Stimulated activated CD8-positive, alpha-beta memory T cell treated with anti-CD3 and anti-CD28 coated beads, Interleukin-4, amount 100 ng/mL, for 4 hours (primary cell): ENCODE measurements at places on chromosomes 1 and 21.

GRCh38 chr21:27673581-27673980 is 706.7 kb upstream of the ADAMTS5 start:
- no peak for DNase-seq

- DNase-seq: no peak
Observed at GRCh38 chr1:36706416-36706815, 223.7 kb upstream of the CSF3R start.

- DNase-seq: no peak
Observed at GRCh38 chr1:112165375-112165774, 175.9 kb upstream of the KCND3 start.

DNA sequence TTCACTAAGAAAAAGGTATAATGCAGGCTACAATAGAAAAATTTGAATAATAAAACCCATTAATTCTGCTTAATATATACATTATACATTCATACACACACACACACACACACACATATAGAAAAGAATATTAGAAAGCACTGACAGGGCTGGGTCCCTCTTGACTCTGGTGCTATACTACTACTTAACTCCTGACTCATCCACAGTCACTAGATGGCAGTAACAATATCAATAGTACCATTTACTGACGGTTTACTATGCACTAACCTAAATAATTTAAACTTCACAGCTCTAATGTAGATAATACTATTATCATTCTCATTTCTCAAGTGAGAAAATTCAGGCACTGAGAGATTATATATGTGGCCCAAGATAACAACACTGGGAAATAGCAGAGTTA is 87.5 kb downstream of the COP1 start:
- DNase-seq: no peak

DNA sequence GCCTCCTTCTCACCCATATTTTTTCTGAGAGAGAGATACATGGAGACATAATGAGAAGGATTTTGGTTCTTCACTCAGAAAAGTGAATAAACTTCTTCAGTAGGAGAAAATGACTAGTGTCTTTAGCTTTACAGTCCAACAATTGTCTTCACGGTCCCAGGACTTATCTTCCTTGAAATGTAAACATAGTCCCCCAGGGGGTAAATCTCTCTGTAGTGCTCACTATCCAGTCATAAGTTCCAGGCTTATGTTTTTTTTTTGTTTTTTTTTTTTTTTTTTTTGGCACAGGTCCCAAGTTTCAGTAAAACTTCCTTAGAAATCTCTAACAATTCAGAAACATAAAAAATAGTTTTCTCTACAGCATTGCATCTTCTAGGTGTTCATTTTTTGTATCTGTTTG is 890.2 kb upstream of the B3GALT2 start:
- no peak for DNase-seq

DNA sequence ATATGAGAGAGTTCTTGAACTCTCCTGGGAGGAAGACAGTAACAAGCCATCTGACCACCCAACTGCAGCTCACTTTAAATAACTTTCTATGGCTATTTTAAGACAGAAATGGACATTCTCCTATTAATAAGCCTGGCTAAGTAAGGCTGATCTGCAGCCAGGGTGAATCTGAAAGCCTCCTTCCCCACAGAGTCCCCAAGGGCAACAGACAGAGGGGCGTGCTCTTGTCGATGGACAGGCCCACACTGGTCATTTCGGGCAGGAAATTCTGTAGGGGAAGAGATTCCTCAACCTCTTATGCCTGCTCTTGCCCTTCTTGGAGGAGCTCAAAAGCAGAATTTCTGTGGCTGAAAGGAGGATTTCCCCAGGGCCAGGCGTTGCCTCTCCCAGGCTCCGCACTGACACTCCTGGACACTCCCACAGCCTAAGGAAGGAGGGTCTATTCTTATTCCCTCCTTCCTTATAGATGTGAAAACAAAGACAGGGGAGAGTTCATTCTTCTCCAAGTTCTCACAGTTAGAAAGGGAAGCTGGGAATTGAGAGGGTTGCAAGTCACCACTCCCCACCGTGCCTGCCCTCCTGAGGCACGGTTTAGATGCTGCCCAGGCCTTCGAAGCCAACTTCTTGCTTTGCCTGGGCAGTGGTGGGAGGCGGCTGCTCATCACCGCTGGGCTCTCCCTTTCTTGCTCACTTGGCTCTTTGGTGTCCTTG is 17.9 kb upstream of the KANK4 start:
- DNase-seq: no peak

- DNase-seq: no peak
Observed at GRCh38 chr1:1889847-1890505, 911 bp downstream of the GNB1 start.

GRCh38 chr1:31723828-31724359 is 20.1 kb upstream of the COL16A1 start:
- DNase-seq: no peak

- no peak for DNase-seq
Observed at GRCh38 chr1:228768355-228769000, 33.2 kb downstream of the RHOU start.

- DNase-seq: no peak
Observed at GRCh38 chr1:225882694-225883615, 775 bp upstream of the TMEM63A start.

- DNase-seq: no peak
Observed at GRCh38 chr1:212486619-212486975, 53.9 kb downstream of the NENF start.

DNA sequence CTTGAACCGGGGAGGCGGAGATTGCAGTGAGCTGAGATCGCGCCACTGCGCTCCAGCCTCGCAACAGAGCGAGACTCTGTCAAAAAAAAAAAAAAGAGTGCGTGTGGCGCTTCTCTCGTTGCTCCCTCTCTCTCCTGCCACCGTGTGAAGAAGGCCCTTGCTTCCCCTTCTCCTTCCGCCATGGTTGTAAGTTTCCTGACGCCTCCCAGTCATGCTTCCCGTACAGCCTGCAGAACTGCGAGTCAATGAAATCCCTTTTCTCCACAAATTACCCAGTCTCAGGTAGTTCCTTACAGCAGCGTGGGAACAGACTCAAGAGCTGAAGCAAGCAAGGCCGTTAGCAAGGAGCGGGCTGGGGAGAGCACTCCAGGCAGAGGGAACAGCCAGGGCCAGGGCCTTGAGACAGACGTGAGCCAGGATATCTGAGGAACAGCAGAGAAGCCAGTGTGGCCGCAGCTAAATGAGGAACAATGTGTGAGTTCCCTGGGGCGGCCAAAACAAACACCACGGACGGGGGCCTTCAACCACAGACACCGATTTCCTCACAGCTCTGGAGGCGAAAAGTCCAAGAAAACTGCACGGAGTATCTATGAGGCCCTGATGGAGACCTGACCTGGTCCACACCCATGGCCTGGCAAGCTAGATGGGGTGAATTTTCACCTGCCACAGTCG is 54.2 kb upstream of the ETS2 start:
- no peak for DNase-seq

DNA sequence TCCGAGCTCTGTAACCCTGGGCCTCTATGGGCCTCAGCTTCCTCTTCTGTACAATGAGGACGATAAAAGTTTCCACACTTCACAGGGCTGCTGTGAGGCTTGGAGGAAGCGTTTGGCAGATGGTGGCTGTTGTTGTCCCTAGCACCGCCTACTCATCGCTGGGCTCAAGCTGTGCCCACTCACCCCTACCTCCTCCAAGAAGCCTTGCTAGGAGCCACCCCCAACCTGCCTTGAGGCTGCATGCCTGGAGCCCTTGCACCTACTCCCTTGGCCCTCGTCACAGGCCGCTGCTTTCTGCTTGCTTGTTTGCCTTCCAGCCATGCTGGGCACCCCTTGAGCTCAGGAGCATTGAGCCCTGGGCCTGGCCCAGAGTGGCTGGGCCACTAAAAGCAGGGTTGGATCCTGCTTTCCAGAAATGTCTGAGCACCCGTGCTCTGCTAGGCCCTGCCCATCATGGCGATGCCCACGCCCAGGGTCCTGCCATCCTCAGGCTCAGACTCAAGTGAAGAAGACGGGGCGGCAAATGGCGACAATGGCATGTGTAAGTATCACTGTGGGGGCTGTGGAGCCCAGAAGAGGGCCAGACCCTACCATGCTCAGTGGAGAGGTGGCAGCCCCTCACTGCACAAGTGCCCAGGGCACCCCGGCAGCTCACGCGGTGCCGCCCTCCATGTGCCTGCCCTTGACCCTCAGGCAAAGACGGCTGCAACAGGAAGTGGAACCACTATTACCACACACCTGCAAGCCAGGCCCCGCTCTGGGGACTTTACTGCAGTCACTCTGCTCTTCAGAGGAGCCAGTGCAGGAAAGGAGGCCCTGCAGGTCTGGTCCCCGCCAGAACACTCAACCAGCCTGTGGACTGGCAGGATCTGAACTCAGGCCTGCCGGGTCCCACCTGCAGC is 9.5 kb downstream of the SH3BGRL3 start:
- DNase-seq: no peak

- no peak for DNase-seq
Observed at GRCh38 chr1:85578321-85579295, 2.0 kb upstream of the CCN1 start.

- no peak for DNase-seq
Observed at GRCh38 chr1:23101887-23102286, 66.8 kb downstream of the LUZP1 start.

- no peak for DNase-seq
Observed at GRCh38 chr1:164272156-164272555, 286.8 kb upstream of the PBX1 start.

GRCh38 chr21:18443085-18443484 is 39.5 kb upstream of the TMPRSS15 start:
- no peak for DNase-seq

DNA sequence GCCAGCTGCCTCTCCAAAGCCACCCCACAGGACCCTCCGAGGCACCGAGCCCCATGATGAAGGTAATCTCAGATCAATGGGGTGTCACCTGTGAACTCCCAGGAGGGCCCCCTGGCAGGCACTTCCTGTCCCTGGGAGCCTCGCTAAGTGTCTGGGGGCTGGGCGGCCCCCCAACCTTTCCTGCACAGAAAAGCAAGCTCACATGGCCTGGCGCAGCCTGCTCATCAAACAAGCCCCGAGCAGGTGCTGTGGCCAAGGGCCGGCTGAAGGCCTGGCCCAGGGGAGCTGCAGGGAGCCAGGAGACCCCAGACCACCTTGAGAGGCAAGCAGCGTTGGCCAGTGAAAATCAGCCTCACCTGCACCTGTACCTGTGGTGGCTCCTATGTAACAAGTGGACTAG is 2.9 kb downstream of the RIPK4 start:
- DNase-seq: no peak

- DNase-seq: no peak
Observed at GRCh38 chr21:35239811-35240219, 190.7 kb upstream of the RUNX1 start.

GRCh38 chr1:152111515-152111968 is 3.7 kb downstream of the TCHH start:
- DNase-seq: no peak

DNA sequence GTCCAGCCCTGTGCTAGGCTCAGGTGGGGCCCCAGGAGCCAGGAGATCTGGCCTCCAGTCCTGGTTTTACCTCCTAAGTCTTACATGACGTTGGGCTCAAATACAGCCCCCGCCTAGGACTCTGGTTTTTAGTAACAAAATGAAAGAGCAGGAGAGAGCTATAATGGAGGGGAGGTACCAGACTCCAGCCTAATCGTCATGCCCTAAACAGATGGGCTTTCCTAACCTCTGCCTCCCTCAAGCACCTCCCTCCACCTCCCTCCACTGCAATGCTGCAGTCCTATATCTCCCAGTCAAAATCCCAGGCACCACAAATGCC is 28.6 kb downstream of the TTC39A start:
- no peak for DNase-seq

- DNase-seq: no peak
Observed at GRCh38 chr1:53249706-53250105, 11.4 kb upstream of the MAGOH start.

DNA sequence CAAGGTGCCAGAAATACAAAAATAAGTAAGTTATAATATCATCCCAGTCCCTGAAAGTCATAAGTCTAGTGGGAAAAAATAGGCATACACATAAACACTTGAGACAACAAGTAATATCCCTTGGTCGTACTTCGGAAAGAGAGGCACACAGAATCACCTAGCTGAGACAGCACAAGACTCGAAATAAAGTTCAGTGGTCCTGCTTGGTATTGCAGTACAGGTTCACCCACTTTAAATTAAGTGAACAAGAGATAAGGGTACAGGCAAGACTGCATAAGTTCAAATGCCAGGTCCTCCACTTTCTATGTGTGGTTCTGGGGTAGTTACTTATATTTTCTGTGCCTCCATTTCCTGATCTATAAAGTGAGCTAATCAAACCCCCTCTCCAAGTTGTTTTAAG is 47.6 kb downstream of the SEC16B start:
- no peak for DNase-seq

GRCh38 chr1:31467005-31467674 is 54.1 kb downstream of the SERINC2 start:
- DNase-seq: no peak

DNA sequence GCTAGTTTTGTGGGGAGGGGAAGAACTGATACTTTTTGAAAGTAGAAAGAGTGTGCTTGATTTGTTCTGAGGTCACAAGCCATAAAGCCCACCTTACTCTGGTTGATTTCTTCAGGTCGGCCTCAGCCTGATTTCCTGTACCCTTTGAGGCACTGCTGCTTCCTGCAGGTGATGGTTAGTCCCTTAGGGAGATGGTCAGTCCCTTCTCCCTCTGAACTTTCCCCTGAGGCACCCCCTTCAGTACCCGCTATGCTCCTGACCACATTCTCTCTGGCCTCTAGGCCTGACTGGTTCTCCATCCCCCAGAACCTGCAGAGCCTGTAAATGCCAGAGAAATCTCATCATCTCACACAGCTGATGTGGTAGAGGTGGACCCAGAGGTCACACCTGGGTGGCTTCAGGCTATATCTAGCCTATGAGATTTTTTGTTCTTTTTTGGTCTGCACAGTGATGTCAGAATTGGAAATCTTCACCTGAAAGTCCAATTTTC is 15.0 kb upstream of the ID3 start:
- no peak for DNase-seq

- DNase-seq: no peak
Observed at GRCh38 chr1:18384471-18384870, 96.3 kb upstream of the KLHDC7A start.

- DNase-seq: no peak
Observed at GRCh38 chr1:221246628-221247415, 367.6 kb downstream of the HLX start.

GRCh38 chr1:27576806-27577227 is 27.1 kb downstream of the AHDC1 start:
- DNase-seq: no peak
